CD4-positive, alpha-beta T cell treated with Interleukin-12 subunit alpha and Interleukin-12 subunit beta, for 1 hour (primary cell): ENCODE measurements at places on chromosomes 1 and 21.

DNA sequence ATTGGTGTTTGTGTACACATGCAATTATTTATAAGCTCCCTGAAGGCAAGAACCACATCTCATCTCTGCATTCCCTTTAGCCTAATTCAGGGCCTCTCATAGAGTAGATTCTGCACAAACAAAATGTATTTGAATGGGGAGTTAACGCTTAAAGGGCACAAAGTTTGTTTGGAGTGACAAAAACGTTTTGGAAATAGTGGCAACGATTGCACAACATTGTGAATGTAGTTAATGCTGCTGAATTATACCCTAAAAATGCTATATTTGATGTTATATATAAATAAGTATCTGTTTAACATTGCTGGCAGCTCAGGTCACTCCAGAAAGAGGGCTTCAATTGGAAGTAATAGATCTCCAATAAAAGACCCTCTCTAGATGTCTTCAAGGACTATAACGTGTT, 42.8 kb downstream of the TRIT1 start:
- no peak for DNase-seq

DNA sequence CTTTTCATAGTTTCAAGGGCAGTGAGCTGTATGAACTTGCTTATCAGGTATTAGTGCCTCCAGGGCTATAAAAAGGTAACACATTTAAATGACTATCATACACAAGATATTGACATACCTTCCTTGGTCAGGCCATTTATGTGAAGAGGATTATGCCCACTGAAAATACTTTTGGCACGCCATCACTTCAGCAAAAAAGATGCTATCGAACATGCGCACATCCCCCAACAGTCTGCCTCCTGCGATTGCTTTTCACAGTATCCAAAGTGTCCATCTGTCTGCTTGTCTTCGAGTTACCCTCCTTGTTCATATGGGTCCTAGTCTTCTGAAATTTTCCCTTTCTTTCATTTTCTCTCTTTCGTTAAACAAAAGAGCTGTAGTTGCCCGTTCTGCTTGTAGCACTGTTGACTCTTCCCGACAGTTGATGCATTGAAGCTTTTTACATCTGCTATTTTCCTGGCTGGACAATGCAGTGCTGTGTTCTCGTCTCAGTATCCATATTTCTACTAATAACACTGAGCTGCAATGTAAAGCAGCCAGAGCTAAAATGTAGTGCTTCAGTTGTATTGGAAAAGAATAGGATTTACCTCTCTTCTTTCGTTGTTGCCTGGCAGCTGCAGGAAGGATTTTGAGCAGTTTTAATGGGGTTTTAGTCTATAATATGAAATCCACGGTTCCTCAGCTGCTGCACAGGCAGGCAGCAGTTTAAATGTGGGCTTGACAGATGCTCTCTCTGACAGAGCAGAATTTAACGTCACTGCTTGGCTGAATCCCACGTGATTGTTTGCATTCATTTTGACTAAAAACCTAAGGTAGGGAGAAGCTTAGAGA, at the start of gene B3GALT2:
Gene B3GALT2 (minus strand): TSS at position 713 of the 831 bp plus-strand sequence. CDS start 5,051 bp downstream, outside the sequence.
- peak; percentile 44 for DNase-seq

GRCh38 chr1:175095978-175096607, 28.5 kb downstream of the TNN start:
- DNase-seq = no peak

- no peak for DNase-seq
Measured at GRCh38 chr21:18661842-18662241, 258.3 kb upstream of the TMPRSS15 start.
